ENCODE measurements at places on chromosomes 7 and 10.

GRCh38 chr7:122518488-122518887 is 180.4 kb downstream of the RNF133 start:
- no peak for DNase-seq

- DNase-seq, result no peak
Measured at GRCh38 chr10:17409170-17409733, 45.1 kb downstream of the ST8SIA6 start.

DNA sequence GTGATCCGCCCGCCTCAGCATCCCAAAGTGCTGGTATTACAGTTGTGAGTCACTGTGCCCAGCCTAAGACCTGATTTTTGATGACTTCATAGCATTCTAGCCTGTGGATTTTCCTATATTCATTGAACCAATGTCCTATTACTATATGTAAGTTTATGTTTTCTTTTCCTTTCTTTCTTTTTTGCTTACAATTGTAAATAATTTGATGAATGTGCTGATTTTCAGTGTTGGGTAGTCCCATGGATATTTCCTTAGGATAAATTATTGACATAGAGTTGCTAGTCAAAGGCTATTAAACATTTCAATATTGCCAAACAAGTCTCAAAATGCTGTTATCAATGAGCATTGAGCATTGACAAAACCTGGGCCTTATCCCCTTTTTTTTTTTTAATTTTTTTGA is 9.9 kb upstream of the PHYH start:
- no peak for DNase-seq

DNA sequence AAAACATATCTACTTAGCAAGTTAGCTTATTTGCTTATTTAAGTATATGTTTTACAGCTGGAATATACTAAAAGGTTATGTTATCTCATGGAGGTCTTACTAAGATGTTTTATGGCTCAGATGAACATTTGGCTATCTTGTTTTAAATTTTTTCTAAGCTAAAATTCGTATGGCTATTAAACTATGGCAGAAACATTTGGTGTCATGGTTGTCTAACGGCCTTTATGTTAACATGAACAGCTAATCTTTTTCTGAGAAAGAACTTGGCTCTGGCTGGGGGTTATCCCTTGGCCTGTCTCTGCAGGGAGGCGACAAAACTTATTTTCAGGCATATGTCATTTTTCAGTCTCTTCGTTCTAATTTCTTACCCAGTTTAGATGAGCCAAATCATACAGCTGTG is 101.5 kb upstream of the MTPN start:
- no peak for DNase-seq

- DNase-seq, result no peak
Measured at GRCh38 chr7:48637382-48637781, 287.0 kb upstream of the CDC14C start.

DNA sequence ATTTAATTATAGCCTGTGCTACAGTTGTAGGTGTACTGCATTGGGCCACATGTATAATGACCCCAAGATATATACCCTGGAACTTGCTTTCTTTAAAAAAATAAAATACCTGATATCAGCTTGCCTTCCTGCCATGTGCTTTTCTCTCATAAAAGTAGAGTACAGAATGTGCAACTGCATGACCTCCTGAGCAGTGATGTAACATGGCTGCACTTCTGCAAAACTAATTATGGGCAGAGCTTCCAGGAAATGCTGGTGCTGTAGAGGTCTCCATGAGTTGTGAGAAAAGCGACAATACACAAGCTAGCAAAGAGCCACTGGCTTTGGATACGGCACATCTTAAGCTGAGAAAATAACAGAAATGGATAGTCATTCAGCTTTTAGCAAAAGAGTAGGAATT is 6.5 kb upstream of the ERLIN1 start:
- DNase-seq, result no peak

- no peak for DNase-seq
Measured at GRCh38 chr7:25392588-25393338, 164.5 kb upstream of the NPVF start.

DNA sequence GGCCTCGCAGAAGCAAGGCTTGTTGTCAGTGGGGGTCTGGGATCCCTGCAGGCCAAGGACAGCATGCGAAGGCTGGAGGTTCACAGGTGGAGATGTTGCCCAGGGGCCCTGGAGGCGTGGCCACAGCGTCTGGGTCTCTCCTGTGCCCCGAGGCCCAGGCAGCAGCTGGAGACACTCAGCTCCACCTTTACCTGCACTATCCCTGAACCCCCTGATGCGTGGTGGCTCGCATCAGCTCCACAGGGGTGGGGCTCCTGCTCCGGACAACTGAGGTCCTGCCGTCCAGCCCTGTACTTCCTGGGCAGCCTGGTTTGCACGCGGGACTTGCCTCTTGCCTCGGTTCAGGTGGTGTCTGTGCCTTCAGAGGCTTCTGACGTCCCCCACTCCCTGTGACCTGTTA is 54.6 kb upstream of the ZNF32 start:
- no peak for DNase-seq

DNA sequence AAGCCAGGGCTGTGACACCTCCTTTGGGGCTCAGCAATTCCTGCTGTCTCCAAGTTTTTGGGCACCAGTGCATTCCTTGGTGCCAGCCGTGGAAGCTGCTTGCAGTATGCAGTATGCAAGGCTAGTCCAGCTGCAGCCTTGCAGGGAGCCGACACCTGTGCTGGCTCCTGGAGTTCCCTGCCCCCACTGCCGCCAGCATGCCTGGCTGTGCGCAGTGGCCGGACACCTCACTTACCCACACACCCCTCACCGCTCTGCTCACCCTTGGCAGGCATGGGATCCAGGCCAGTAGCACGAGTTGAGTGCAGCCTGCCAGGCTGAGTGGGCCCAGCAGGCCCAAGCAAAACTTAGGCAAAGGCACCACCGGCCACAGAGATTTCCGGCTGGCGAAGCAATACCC is 77.4 kb downstream of the SAMD9 start:
- DNase-seq, result no peak

DNA sequence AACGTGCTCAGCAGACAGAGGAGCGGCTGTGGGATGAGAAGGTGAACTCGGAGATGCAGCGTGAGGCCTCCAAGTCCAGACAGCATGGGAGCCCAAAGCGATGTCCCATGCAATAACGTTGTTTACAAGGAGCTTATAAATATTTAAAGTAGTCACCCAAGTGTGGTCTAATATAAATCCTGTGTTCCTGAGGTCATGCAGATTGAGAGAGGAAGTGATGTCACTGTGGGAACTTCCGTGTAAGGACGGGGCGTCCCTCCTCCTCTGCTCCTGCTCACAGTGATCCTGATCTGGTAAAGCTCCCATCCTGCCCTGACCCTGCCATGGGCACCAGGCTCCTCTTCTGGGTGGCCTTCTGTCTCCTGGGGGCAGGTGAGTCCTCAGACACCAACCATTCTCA is 94.7 kb upstream of the PRSS58 start:
- no peak for DNase-seq

DNA sequence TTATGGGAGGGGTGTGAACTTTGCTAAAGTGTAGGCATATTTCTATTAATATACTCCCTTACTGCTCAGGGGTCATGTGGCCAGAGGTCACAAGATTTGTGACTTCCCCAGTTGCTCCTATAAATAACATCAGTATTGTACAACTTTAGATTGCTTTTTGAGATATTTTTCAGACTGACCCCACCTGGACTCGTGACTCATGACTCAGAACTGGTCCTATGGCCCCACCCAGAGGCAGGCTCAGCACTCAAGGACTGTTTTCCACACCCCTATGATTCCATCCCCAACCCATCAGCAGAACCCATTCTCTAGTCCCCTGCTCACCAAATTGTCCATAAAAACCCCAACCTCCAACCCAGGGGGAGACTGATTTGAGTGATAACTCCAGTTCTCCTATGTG is 2.7 kb upstream of the CUL2 start:
- DNase-seq, result no peak

All from AG09319 (cell line).